NCI-H526 treated with DMSO at 0.1 percent for 48 hours (cell line): ENCODE measurements at places on chromosomes 13 and 19.

DNA sequence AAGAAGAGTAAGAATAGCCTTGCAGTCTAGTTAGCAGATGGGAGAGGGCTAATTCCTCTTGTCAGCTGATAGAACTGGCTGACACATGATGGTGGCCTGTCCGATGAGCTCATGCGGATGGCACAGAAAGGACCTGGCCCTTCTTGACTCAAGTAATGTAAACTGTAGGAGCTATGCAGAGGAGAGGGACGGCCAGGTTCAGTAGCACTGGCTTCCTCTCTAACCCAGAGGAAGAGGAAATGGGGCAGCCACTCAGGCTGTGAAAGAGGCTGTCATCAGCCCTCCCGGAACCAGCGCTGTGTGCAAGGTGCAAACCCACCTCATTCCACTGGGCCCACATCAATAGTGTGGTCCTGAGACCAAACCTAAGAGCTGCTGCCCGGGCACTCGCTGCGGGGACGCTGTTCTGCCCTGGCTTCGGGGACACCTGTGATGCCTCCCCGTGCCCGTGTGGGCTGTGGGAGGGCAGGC is 30.8 kb upstream of the USE1 start:
- no peak for DNase-seq

- DNase-seq = no peak
Measured at GRCh38 chr19:38850976-38851621, 1.3 kb upstream of the HNRNPL start.

GRCh38 chr13:33322965-33323668 is 37.6 kb upstream of the STARD13 start:
- no peak for DNase-seq

GRCh38 chr13:55869648-55870047 is 1271.1 kb upstream of the PRR20A start:
- DNase-seq = no peak

DNA sequence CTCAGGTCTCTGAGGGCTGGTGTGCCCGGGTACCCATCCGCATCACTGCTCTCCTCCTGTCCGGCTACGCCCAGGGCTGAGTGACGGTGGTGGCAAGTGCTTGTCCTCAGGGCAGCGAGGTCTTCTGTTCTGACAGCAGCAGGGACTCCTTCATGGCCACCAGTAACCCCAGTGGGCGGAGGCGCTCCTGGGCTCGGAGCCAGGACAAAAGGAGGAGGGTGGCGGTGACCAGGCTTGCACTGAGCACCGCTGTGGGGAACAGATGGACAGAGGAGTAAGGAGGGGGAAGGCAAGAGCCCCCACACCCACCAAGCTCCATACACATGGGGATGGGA is 5.8 kb downstream of the CD320 start:
- no peak for DNase-seq

GRCh38 chr13:111852725-111853518 is 214.0 kb upstream of the SOX1 start:
- no peak for DNase-seq
